ENCODE measurements at places on chromosomes 13 and 19.

DNA sequence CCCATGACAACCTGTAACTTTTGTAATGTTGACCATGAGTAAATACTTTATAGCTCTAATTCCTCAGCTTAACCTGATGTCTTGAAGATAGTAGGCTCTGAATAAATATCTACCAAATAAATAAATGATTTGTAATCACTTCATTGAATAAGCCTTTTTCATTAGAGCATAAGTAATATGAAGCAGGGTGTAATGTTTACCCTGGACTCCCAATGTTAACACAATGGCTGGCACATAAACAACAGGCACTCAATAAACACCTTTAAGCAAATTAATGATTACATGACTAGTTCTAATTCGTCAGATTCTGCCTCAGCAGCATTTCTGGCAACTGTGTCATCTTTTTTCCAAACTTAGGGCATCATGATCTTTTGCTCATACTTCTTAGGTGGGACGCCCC lies 396.3 kb downstream of the LIG4 start:
- DNase-seq, result no peak

DNA sequence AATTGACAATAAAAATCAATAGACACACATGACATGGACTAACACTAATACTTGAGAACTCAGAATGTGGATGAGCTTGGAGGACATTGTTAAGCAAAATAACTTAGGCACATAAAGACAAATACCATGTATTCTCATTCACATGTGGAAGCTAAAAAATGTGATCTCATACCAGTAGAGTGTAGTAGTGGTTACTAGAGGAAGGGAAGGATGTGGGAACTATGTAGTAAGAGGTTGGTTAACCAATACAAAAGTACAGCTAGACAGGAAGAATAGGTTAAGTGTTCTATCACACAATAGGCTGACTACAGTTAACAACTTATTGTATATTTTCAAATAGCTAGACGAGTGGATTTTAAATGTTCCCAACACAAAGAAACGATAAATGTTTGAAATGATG lies 415.8 kb upstream of the KLF12 start:
- DNase-seq, result no peak

- DNase-seq, result peak; percentile 67
Observed at GRCh38 chr13:112587764-112588489, at the start of gene TUBGCP3. TSS of gene TUBGCP3 (minus strand) at chr13:112588153. CDS start at chr13:112587980, 173 bp downstream.

- DNase-seq, result peak; percentile 45
Observed at GRCh38 chr13:93794197-93794885, 567.7 kb downstream of the GPC6 start.

- no peak for DNase-seq
Observed at GRCh38 chr13:39596685-39597084, 6.3 kb downstream of the LHFPL6 start.

DNA sequence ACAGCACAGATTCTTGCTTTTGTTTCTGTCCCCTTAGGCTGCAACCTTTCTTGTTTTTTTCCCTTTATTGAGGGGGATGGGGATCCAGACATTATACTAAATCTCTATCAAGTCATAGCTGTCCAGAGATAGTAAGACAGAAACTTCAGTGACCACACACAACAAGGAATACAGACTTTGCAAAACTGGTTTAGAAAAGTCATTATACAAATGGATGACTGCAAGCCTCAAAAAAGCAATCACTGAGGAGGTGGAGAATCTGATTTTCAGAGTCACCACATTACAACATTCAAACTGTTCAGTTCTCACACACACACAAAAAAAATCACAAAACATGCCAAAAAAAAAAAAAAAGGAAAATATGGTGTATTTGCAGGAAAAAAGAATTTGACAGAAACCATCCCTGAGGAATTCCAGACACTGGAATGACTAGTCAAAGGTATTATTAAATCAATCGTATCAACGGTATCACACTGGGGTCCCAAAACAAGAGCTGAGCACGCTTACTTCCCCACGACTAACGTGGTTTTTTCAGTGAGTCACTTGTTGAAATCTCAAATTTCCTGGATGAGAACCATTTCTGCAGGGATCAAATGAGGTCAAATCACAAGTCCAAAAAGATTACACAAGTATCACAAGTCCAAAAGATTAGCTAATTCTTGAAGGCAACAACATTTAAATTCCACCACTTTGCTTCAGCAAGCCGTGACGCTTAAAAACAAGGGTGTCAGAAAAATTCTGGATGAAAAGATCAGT lies 41.2 kb downstream of the USP12 start:
- no peak for DNase-seq

DNA sequence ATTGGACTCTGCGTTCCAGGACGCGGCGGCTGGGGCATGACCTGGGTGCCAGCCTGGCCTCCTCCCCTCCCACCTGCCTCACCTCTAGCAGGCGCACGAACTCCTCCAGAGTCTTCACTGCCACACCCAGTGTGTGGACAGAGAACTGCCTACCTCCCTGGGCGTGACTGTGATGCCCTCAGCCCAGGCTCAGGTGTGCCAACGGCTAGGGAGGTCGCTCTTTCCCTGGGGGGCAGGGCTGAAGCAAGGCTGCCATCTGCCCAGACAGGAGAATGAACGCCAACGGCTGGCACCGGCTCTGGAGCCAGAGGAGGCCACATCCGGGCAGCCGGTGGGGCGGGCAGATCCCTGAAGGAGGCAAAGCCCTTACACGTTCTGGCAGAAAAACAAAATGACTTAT lies 11.3 kb downstream of the NANOS3 start:
- DNase-seq, result no peak
